ENCODE measurements at places on chromosomes 12 and 14. TPM values are rescaled to one million over a fixed set of nuclear protein-coding genes. Genes with fewer than 3 reads are reported as not detected.

GRCh38 chr12:54059668-54060067 is 6.0 kb downstream of the HOXC4 start:
- no peak for DNase-seq

DNA sequence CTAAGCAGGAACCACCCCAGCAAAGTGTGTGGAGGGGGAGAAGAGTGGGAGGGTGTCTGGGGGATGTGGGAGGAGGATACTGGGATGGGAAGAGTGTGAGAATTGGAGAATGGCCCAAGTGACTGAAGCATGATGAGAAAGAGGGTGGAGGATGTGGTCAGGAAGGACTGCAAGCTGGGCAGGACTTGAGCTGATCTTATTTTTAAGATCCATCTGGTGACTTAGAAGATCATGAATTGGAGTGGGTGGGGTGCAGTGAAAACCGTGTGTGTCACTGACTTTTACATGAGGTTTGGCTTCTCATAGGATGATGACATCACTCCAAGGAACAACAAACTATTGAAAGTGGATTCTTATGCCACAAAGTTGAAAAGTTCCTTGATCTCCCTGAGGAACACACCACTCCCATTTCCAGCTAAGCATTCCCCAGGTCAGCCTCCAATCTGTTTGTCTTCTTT is 287.5 kb downstream of the GALC start:
- no peak for DNase-seq

DNA sequence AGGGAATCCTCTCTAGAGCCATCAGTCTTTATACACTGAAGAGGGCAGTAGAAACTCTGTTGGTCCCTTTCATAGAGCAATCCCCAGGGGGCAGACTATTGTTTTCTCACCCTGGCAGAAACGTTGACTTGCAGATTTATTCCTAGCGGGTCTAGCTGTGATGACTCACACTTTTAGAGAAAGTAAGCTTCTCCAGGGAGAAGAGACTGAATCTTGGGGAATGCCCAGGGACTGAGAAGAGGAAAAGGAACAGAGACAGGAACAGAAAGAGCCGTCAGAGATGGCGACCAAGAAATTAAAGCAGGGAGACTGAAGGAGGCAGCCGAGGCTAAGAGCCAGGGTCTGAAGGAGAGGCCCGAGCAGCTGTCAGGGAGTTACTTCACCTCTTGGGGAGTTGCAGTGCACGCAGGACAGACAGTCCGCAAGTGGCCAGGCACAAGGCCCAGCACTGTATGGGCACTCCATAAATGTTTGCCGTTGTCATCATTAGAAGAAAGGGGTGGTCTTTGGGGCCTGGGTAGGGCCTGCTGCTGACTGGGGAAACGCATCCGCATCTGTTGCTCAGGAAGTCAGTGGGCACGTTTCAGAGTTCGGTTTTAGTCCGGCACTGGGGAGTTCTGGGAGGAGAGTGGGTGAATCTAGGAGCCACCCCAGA is 13.0 kb downstream of the PLEKHG6 start:
- DNase-seq: peak; percentile 47

DNA sequence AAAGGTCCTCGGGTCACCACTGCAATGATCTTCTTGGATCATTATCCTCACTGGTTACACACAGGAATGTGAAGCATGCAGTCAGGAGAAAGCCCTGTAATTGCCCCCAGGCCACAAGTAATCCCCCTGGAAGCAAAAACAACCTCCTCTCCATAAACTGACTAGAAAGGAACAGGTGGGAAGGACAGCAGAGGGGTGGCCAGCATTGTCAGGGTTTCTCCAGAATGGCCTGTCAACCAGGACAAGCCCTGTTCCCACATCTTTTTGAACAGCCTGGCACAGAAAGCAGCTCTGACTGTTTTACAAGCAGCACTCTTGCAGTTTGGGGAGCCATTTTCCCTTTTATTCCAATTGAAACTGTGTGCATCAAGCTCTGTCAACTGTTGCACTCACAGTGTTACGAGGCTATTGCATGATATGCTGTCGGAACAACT is 36.1 kb downstream of the TMCC3 start:
- DNase-seq: no peak

DNA sequence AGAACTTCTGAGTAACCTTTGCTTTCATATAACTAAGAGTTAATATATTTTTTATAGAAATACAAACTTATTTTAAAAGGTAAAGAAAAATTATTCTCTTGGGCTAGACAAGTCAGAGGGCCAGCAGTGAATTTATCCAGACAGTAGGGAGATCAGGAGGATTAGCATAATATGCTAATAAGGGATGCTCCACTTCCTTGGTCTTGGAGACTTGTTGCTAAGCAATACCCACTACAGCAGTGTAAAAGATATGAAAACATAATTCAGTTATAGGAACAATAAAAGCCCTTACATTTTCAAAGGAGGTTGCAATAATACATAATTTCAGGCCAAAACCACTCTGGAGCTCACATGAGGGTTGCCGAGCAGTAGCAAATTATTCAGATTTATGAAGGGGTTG is 615.6 kb downstream of the KCNH5 start:
- DNase-seq: no peak

GRCh38 chr12:131608740-131609690 is 101.9 kb upstream of the SFSWAP start:
- no peak for DNase-seq

GRCh38 chr12:27161458-27162228 is 79.3 kb upstream of the C12orf71 start:
- DNase-seq: no peak

DNA sequence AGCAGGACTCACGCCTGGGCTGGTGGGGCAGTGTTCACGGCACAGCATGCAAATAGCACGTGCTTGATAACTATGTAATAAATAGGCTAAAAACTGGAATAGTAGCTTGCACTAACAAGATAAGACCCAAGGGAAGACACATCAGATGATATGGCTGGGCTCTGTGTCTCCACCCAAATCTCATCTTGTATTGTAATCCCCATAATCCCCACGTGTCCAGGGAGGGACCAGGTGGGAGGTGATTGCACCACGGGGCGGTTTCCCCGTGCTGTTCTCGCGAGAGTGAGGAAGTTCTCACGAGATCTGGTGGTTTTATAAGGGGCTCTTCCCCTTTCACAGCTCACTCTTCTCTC is 46.9 kb downstream of the RIMBP2 start:
- no peak for DNase-seq

DNA sequence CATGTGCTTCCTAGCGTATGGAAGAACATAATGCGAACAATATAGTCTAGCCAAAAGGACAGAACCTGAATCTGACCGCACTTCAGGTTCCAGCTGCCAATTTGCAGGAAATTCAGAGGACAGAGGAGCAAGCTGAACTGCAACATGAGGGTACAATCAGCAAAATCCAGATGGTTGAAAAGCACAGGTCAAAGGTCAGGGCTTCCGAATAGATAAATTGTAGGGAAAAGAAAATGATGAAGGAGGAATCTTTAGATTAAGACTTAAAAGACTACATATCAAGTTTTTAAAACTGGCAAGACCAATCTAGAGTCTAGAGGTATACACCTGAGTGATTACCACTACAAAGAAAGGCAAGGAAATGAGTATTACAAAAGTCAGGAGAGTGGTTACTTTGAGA is 42.1 kb upstream of the SELPLG start:
- no peak for DNase-seq

DNA sequence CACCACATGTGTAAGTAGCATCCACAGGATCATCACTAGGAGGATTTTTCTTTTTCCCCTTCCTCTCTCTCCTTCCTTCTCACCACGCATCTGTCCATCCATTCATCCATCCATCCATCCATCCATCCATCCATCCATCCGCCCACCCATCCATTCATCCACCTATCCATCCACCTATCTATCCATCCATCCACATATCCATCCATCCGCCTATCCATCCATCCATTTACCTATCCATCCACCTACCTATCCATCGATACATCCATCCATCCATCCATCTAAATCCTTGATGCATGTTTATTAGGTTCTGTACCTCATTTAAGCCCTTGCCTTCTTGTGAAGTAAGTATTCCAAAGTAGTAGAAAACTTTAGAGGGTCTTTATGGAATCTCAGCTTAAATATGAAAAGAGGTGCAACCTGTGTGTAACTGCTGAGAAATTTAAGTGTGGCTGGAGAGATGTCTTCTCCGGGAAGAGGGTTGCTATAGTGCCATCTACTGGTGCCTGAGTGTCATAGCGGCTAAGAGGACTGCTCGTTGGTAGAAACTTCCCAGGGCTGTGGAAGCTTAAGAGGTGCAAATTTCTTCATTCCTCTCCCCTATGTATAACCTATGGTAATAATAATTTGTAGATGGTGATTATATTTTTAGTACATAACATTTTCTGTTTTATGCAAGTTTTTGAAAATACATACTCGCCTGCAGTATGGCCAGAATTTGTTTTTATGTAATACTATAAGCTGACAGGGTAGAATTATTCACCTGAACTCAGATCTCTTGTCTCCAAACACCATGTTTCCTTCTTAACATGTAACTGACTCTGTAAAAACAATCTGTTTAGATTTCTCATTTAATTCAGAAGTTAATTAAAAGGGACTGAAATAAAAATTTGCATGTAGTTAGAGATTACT is 46.0 kb downstream of the MYO1H start:
- peak; percentile 8 for DNase-seq

DNA sequence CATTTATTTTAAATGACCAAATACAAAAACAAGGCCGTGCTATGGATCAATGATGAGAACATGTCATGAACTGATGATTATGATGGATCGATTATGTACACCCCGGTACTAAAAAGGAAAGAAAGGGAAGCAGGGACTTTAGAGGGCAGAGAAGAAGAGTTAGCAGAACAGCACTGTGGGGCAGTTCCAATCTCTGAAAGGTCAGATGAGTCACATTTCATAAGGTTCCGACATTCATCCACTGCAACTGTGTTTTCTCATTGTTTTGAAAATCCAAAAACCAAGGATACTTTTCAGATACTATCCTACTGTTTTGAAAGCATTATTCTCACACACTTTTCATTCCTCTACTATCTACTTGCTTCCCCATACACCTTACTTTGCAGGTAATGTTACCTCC is 169.3 kb downstream of the STXBP6 start:
- DNase-seq: no peak

GRCh38 chr12:66119229-66119869 is 11.2 kb downstream of the LLPH start:
- DNase-seq: no peak

- no peak for DNase-seq
Measured at GRCh38 chr14:96624661-96625425, 122.7 kb downstream of the PAPOLA start.

DNA sequence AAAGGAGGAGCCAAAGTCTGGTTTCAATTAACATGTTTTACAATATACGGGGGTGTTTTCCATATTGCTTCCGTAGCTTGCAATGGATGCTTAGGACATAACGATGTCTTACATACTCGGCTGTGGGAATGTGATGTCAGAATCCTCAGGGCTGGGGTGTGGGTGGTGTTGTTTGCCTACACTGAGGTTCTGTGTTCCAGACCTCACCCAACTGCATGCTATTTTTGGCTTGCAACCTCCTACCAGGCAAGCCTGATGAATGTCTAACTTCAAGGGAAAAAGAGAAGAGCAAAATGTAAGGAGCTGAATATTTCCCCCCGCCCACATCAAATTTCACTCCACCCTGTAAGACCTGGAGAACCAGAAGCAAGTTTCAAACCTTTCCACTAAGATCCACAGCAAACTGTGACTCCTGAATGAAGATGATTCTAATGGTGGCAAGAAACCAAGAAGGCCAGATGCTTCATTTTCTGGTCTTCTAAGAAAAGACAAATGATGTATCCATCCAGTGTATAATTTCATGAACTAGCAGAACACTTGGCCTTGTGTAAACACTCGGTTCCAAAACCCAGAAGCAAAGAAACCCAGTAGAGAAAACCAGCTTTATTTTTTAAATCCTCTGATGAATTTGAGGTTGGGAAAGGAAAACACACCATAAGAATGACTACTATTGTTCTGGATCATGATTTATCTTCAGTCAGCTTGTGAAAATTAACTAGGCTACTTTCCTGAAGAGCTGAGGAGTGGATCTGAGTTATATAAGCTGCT is 227.9 kb downstream of the DACT1 start:
- no peak for DNase-seq

Gene RNU4-1
- 1,909 TPM for total RNA-seq

Gene INHBC
- total RNA-seq: 0.23 TPM

Gene KRT85
- not detected for total RNA-seq

Gene WIF1
- not detected for total RNA-seq

Gene HOXC4
- total RNA-seq: 0.61 TPM

Gene GALNT9
- not detected for total RNA-seq

Gene ERBB3
- 24.0 TPM for total RNA-seq

Gene RFLNA
- total RNA-seq: not detected

Measured in T-cell (primary cell).